ENCODE measurements at places on chromosomes 6 and 20.
A peak's percentile ranks its signal among the peaks of the same experiment; 100 is the strongest.

- DNase-seq: no peak
Measured at GRCh38 chr6:111482188-111482958, 645 bp downstream of the REV3L start.

GRCh38 chr6:45930420-45931040 is 85.1 kb downstream of the CLIC5 start:
- DNase-seq: no peak

DNA sequence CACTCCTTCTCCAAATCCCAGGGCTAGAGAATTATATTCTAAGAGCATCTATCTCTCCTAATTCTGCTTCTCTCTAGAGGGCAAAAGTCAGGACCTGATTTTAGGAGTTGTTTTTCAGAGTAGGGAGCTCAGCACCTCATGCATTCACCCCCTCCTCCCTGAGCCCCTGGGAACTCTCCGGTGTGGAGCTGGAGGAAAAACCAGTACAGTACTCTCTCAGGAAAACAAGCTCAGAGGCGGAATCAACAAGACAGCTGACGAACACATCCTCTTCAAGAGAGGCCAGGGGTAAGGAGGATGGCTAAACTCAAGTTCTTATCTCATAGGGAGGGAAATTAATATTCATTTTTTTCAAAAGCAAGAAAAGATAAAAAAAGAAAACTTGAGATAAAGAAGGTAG is 120.1 kb upstream of the CDYL start:
- no peak for DNase-seq

GRCh38 chr6:56430629-56431600 is 183.5 kb upstream of the COL21A1 start:
- no peak for DNase-seq

- DNase-seq: no peak
Measured at GRCh38 chr6:36368921-36369865, 18.3 kb downstream of the ETV7 start.

GRCh38 chr20:7980332-7981046 is 39.1 kb downstream of the TMX4 start:
- no peak for DNase-seq

- DNase-seq: no peak
Measured at GRCh38 chr20:33612001-33612400, 50.1 kb upstream of the C20orf144 start.

DNA sequence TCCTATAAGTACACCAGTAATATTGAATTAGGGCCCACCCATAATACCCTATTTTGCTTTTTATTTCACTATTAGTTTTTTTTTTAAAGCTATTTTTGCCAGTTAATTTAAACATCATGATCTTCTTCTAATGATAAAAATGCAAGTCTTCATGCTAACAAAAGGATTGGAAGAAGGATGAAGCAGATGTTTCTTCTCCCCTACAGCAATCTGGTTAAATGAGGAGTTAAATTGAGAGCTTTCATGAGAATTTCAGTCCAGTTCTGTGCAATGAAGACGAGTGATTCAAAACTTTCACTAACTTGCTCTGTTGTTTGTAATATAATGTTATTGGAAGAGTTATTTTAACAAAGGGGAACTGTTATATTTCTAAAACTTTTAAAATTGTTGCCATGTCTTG is 3.4 kb downstream of the HMGN4 start:
- DNase-seq: no peak

- DNase-seq: no peak
Measured at GRCh38 chr6:146914489-146915483, 289.4 kb upstream of the STXBP5 start.

DNA sequence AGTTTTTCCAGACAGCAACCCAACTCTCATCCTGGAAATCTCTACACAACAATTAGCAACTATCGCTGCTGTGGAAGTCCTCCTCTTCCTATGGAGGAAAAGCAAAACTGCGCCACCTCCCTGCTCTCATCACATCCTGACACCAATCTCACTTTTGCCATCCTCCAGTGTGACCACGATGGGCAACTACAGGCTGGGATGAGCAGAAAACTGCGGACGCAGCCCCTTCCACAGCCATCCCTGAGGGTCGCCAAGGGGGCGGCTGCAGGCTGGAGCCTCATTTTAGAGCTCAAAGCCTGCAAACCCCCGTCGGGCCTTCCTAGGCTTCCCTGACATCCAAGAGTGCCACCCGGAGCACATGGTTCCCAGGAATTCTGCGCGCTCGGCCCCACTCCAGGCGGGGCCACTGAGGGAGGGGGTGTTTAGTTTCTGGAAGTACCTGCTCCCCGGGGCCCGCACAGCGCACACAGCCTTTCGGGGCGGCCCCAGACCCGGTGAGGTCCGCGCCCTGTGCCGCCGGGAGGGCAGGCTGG is 1.2 kb downstream of the TCFL5 start:
- DNase-seq: no peak

DNA sequence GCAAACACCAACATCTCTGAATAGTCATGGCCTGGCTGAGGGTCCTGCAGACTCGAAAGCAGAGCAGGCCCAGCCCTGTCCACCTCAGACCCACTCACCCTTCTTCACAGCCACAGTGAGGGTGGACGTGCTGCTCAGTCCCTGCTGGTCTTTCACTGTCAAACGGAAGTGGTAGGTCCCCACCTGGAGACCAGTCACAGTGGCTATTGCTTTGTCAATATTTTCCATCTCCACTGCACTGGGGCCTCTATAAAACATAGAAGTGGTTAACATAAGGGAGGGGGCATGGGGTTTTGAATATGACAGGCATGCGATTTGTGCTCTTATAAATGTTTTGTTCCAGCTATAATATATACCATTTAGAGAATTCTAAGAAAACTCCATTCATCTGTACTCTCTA is 73.9 kb downstream of the ALDH5A1 start:
- DNase-seq: no peak

GRCh38 chr6:21273451-21273850 is 320.1 kb upstream of the SOX4 start:
- DNase-seq: no peak

- DNase-seq: peak; percentile 96
Measured at GRCh38 chr6:26043384-26044139, 43.7 kb upstream of the HFE start.

- no peak for DNase-seq
Measured at GRCh38 chr6:65558071-65558470, 149.0 kb downstream of the EYS start.

- no peak for DNase-seq
Measured at GRCh38 chr6:22680950-22681349, 111.6 kb downstream of the HDGFL1 start.

DNA sequence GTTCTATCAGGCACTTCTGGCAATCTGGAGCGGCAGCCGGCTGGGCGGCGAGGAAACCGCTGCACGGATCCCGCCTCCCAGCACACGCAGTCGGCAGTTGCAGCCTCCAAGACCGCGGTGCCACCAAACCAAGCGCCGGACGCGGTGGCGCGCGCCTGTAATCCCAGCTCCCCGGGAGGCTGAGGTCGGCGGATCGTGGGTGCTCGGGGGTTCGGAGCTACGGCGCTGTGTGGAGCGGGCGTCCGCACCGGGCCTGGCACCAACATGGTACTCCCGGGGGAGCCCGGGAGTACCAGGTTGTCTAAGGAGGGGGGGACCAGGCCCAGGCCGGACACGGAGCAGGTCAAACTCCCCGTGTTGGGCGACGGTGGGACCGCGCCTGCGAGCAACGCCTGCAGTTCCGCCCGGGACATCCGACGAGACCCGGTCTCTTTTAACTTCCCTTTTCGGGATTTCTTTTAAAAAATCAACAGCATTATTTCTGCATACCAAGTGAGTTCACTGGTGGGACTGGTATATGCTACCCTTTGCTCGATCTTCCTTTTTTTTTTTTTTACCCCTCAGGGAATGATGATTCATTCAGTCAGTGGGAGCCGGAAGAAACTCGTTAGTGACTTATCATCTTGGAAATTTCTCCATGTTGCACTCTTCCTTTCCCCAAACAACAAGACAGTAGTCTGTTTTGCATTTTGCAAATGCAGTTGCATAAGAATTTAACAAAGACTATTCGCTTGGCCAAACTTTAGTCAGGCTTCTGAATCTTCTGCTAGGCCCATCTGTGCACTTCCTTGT is 27.6 kb downstream of the ZNF311 start:
- no peak for DNase-seq

- no peak for DNase-seq
Measured at GRCh38 chr6:31899882-31900722, 1.8 kb downstream of the ZBTB12 start.

DNA sequence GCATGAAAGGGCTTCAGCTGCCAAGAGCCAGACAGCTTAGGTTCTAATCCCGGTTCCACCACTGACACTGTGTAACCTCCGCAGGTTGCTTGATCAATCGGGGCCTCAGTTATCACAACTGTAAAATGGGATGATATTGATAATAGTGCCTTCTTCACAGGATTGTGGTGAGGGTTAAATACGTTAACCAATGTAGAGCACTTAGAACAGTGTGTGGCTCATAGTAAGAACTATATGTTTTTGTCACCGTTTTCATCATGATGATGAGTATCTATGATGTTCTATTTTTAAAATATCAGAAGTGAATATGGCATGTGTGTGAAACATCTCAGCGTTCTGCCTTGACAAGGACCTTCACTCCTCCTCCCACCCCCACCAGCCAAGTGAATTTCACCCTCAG is 10.3 kb upstream of the MAPK13 start:
- DNase-seq: no peak

DNA sequence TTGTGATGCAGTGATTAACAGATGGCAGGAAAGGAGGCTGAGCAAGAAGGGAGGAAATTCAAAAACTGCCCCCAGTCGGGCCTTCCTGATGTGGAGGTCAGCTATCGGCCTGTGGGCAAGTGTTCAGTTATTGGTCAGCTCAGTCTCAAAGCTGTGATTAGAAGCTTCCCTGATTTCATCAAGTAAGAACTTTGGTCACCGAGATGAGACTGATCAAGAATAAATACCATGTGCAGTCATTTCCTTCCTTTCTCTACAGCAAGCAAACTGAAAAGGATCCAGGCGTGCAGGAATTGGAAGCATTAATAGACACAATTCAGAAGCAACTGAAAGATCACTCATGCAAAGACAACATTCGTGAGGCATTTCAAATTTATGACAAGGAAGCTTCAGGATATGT is 69.7 kb downstream of the EFHC1 start:
- DNase-seq: no peak

- no peak for DNase-seq
Measured at GRCh38 chr6:49543087-49543858, 7.2 kb upstream of the C6orf141 start.

- DNase-seq: no peak
Measured at GRCh38 chr6:110285306-110286060, 72.7 kb downstream of the METTL24 start.

DNA sequence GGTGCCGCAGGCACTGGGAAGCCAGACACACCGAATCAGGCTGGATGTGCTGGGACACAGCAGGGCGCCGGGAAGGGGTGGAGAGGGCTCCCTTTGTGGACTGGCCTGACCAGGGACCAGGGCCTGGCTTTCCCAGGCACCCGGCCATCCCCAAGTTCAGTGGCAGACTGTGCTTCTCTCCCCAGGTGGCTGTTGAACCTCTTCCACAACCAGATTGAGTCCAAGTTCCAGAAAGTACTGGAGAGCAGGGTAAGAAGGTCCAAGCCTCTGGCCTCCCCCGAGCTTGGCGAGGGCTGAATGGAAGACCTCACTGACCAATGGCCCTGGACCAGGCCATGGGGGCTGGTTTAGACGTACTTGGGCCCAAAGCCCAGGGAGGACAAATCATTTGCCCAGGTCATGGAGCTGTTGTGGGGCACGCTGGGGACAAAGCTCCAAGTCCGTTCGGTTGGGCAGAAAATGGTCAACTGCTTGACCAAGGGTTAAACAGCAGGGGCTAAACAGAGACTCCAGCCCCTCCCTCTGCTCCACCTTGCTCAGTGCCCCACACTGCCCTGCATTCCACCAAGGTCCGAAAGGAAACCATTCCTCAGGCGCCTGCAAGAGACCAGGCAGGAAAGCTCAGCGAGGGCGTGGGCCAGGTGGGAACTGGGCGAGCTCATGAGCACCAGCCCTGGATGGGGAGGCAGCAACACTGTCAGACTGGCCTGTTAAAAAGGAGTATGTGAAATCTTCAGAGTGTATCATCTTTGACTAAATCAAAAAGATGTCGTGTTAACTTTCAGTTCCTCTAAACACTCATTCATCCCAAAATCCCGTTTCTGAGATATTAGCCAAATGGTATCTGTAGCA is 9.1 kb downstream of the LBP start:
- no peak for DNase-seq

DNA sequence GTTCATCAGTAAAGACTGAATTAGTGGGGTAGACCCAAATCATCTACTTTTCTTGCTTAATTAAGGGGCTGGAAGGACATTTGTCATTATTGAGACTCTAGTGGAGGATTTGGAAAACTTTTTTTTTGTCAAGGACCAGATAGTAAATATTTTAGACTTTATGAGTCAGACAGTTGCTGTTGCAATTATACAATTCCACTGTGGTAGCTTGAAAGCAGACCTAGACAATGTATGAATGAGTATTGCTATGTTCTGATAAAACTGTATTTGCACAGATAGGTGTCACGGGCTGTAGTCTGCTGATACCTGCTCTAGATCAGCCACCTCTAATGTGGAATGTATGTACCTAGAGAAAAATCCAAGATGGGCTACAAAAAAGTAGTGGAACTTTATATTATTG is 175.0 kb downstream of the CARMIL1 start:
- DNase-seq: no peak

- DNase-seq: no peak
Measured at GRCh38 chr6:52839124-52840055, 1.2 kb downstream of the GSTA5 start.

- DNase-seq: no peak
Measured at GRCh38 chr20:20803011-20803410, 90.6 kb upstream of the RALGAPA2 start.

- no peak for DNase-seq
Measured at GRCh38 chr6:118319894-118320649, 228.0 kb upstream of the PLN start.

DNA sequence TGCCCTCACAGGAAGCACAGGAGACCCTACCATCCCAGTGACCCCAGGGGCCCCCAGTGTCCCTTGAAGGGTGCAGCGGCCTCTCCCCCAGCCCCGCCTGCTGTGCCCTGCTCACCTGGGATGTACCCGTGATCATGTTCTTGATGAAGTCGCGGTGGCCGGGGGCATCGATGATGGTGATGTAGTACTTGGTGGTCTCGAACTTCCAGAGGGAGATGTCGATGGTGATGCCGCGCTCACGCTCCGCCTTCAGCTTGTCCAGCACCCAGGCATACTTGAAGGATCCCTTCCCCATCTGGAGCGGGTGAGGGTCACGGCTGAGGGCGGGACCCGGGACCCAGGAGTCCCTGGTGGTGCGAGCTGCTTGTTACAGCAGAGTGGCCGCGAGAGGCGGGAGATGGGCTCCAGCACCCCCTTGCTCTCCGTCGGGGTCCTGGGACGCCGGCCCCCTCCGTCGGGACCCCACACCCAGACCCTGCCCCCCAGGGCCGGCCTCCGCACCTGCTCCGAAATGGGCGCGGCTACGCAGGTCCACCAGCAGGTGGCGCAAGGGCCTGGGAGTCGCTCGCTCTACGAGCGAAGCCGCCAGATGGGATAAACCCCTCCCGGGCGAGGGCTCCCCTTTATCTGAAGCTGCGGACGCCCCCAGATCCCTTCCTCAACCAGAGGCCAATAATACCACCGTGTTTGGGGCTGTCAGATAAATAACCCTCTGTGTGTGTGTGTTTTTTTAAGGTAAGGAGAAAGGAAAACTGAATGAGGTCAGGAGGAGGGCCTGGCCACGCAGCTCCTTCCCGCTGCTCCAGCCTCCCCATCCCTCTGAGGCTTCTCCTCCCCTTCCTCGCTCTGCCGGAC is 2.9 kb downstream of the EEF1A2 start:
- no peak for DNase-seq

- no peak for DNase-seq
Measured at GRCh38 chr6:47495207-47495606, 17.6 kb downstream of the CD2AP start.

GRCh38 chr20:52896348-52896747 is 75.8 kb upstream of the TSHZ2 start:
- no peak for DNase-seq
